ENCODE measurements at places on chromosomes 7 and 10.

GRCh38 chr10:68876246-68877138, 24.6 kb upstream of the DDX50 start:
- peak; percentile 11 for DNase-seq

DNA sequence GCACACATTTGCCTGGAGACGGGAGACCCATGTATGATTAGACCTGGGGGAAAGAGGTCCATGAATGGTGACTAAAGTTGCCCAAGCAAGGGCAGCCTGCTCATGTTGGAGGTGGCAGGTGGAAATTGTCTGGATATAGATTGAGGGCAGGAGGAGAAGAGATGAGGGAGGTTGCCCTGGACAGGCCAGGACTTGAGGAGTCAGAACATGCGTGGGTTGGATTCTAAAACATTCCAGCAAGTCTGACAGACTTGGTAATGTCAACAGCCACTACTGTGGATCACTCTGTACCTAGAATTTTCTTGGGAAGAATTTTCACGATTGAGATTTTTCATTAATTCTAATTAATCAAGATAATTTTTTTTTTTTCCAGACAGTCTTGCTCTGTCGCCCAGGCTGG, 19.1 kb upstream of the SVOPL start:
- no peak for DNase-seq

DNA sequence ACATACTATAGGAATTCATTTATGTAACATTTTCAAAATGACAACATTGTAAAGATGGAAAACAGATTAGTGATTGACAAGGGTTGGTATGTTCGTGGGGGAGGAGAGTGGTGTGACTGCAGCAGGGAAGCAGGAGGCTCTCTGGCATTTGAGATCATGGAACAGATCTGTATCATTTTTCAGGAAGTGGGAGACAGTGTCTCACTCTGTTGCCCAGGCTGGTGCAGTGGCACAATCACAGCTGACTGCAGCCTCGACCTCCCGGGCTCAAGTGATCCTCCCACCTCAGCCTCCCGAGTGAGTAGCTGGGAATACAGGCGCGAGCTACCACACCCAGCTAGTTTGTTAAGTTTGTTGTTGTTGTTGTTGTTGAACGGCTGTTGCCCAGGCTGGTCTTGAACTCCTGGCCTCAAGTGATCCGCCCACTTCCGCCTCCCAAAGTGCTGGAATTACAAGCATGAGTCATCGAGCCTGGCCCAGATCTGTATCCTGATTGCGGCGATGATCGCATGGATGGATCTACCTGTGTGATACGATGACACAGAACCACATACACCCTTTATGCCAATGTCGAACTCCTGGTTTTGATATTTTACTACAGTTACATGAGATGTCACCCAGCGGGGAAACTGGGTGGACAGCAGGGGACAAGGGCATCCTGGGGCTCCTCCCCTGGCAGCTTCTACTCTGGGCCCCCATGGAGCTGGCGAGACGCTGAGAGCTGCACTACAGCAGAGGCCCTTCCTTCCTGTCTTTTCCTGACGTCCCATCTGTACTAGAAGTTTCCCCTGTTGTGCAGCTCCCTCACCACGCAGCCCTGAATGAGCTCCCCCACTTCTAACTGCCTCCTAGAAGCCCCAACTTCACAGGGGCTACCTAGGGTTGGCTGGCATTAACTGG, 12.3 kb upstream of the CYTH3 start:
- peak; percentile 44 for DNase-seq

GRCh38 chr10:87544721-87545120, 40.0 kb downstream of the MINPP1 start:
- DNase-seq, result no peak

GRCh38 chr10:12418725-12419261, 69.4 kb downstream of the CAMK1D start:
- DNase-seq, result no peak

DNA sequence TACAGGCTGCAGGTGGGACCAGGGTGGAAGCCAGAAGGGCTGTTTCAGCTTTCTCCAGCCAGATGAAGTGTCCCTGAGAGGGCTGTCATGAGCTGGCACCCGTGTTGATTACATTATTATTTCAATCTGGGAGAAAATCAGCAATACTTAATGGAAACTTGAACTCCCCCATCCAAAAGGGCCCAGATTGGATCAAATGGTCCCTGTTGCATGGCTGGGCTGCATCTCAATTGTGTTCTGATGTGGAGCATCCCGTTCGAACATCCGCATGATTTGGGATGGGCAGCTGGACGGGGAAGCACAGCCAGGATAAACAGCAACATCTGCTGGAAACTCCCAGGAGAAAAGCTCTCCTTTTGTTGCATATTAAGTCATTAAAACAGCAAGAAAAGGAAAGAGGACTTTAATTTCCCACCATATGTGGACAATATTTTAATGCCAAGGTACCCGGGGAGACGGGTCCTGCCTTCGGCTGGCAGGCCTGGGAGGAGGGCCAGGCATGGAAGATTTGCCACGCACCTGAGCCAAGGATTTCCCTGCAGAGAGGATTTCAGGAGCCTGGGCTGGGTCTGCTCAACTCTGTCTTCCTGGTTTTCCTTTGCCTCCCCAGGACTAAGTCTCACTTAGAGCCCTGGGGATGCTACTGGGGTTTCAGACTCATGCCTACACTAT, 52.4 kb downstream of the NPTX2 start:
- no peak for DNase-seq

GRCh38 chr7:112018305-112019030, 187.7 kb downstream of the DOCK4 start:
- no peak for DNase-seq

GRCh38 chr7:100191775-100192174, 14.1 kb downstream of the STAG3 start:
- DNase-seq, result no peak

Data from T47D (cell line).